ENCODE measurements at places on chromosomes 1 and 21.

DNA sequence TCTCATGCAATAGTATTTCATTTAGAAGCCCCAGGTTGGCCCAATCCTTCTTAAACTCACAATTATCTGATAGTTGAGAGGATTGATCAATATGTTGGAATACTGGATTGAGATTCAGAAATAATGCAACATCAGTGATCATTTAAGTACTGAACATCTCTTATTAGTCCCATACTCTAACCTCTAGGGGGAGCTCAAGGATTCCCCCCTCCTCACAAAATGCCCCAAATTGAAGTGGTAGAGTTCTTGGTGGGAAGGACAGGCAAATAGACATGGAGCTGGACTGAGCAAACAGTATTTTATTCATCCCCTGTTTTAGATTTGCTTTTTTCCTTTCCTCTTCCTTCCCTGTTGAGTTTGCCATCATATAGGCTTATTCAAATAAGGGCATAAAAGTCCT, 62.8 kb downstream of the NGF start:
- DNase-seq = no peak

DNA sequence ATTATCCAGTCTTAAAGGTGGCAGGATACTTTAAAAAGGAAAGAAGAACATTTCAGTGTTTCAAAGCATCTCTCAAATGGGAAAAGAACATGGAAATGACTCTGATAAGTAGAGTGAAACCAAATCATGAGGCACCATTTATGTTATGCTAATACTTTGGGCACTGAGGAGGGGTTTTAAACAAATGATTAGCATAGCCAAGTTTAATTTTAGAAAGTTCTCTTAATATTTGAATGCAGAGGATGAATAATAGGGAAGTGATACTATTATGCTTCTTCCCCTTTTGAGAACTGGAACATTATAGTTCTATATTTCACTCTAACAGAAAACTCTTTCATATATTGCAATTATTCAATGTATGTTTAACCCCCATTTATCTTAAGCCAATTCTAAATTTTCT, 1181.9 kb upstream of the PRMT6 start:
- no peak for DNase-seq

GRCh38 chr1:192807211-192808162, 1.4 kb upstream of the RGS2 start:
- no peak for DNase-seq

- no peak for DNase-seq
Measured at GRCh38 chr1:231028682-231029081, 11.4 kb downstream of the FAM89A start.

GRCh38 chr1:39525366-39526165, 34.1 kb downstream of the BMP8A start:
- peak; percentile 45 for DNase-seq

GRCh38 chr1:91635763-91636162, 135.1 kb downstream of the CDC7 start:
- DNase-seq = no peak

GRCh38 chr1:94614996-94615395, 73.4 kb upstream of the F3 start:
- no peak for DNase-seq

- no peak for DNase-seq
Measured at GRCh38 chr1:115496904-115497527, 144.8 kb upstream of the VANGL1 start.

DNA sequence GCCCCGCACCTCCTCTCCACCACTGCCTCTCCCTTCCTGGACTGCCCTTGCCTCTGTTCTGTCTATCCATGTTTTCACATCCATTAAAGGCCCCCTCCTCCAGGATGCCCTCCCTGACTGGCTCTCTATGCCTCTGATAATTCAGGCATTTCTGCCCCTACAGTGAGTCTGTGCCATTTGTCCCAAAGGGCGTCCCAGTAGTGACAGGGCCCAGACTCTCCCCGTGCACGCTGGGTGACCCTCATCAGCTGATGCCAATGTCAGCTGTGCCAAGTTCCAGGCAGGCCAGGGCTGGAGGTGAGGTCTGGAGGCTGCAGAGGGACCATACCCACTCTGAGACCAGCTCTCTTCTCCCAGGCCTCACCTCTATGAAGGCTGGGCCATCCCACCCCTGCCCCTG, 3.2 kb upstream of the PLEKHG5 start:
- no peak for DNase-seq

DNA sequence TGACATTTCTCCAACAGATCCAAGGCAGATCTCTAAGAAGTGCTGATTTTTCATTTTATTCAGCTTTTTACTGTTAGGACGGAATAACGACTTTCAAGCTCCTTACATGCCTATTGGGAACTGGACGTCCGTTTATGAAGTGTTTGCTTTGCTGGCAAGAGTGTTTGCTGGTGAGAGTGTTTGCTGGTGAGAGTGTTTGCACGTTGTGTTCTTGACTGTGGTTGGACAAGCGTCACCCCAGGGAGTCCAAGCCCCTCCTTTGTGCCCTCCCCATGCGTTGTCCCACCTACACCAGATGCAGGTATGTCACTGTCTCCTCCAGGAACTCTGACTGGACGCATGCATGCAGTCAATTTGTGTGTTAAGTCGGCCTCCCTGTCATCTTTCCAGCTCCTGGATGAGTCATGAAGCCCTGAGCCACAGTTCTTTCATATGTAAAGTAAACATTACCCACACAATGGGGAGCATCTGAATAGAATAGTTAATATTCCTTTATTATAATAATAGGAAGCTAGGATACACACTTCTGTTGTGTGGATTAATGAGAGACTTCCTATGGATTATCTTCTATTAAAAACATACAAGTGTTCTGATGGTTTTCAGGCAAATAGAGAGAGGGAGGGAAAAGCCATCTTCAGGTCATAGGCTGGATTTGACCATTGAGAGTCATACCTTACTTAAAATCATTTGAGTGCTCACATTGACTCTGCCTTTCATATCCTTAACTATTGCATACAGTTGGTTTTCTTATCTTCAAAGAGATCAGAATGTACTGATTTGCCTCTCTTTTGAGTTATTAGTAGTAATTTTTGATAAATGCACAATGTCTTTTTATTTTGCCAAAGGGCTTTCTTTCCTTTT, 119.2 kb downstream of the GALNT2 start:
- DNase-seq = no peak

DNA sequence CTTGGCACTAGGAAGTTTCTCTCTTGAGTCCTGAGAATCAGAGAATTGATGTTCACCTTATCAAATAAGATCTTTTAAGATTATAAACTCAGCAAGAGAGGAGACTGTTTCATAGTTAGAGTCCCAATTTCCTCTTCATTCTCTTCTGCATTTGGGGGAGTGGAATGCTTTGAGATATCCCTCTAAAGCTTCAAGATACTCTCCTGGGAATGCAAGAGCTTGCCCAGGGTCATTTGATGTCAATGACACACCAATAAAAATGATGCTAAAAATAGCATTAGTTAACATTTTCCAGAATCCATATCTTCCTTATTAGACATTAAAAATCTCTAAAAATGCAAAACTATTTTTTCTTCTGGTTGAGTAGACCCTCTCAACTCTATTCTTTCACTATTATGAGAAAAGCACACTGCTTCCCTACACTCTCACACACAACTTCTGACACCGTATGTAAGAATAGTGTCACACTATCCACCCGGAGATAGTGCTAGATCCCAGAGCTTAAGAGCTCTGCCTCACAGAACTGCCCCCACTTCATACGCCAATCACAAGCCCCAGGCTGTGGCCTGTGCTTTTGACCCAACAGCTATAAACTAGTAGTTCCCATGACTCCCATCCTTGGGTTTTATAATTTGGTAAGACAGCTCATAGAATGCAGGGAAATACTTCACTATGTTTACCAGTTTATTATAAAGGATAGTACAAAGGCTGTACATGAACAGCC, 399.9 kb upstream of the RUNX1 start:
- DNase-seq = no peak

- no peak for DNase-seq
Measured at GRCh38 chr1:34263406-34263805, 86.7 kb downstream of the C1orf94 start.

GRCh38 chr1:118136187-118136941, 48.7 kb downstream of the SPAG17 start:
- no peak for DNase-seq

- no peak for DNase-seq
Measured at GRCh38 chr1:17639703-17640340, 100.3 kb downstream of the ARHGEF10L start.

GRCh38 chr1:223129229-223129901, 13.7 kb downstream of the TLR5 start:
- DNase-seq = peak; percentile 55

DNA sequence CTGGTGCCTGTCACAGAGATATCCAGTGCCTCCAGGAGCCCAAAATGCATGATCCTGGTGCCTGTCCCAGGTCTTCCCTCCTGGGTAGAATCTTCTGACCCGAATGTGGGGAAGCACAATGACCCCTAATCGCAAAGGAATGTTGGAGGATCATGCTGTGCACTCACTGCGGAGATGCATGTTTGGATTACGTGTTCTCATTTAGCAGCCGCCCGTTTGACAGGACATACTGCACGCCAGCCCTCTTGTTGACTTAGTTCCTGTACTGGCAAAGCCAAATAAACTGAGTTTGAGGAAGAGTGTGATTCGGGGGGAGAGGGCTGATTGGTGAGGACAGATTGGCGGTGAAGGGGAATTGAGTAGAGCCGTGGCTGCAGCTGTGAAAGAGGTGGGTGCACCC, 85.9 kb upstream of the SIM2 start:
- DNase-seq = no peak

DNA sequence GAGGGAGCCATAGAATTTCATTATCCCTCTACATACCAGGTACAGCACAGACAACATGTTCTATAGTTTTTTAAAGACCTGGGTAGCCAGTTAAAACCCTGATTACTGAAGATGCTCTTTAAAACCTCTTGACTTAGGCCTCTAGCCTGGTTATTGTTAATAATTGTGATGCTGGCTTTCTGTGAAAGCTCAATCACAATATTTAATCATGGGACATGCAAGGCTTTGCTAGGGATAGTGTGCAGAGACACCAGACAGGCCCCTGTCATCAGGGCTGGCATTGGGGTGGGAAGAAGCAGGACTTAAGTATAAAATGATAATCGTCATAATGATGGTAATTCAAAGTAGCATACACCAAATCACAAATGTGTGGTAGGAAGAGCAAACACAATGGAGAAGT, 274.4 kb downstream of the PTBP2 start:
- no peak for DNase-seq
